Astrocyte of the spinal cord (primary cell): ENCODE measurements at places on chromosomes 12 and 14.

DNA sequence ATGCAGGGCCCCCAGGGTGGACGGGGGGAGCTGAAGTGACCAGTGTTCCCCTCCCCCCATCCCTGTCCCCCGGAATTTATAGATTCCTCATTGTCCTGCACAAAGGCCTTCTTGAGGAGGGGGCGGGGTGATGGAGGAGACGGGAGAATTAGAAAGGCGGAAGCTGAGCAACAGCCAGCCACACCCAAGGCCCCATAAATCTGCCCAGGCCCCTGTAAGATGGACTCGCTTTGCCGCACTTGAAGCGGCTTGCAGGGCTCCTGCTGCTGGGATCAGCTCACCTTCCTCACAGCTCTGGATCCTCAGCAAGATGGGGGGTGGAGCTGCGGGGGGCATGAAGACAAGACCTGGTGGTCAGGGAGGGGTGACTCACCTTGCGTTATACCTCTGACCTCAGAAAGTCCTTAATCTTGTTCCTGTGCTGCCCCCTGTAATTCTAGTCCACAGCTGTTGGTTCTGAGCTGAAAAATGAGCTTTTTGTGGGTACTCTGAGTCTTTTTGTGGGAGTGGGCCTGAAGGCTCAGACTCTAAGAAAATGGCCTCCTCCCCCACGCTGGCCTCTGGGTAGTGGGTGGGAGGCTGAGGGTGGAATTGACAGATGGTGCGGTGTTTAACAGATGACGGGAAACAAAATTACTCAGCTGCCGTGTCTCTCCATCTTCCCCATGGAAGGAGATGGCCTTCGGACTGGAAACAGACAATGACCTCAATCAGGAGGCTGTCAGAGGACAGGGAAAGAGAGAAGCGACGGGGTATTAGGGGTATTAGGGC lies 15.8 kb upstream of the ANKRD33 start:
- no peak for DNase-seq

- no peak for DNase-seq
Measured at GRCh38 chr12:131699434-131699833, 11.5 kb upstream of the SFSWAP start.

GRCh38 chr14:76904740-76905569 lies 78.7 kb downstream of the LRRC74A start:
- peak; percentile 97 for DNase-seq

DNA sequence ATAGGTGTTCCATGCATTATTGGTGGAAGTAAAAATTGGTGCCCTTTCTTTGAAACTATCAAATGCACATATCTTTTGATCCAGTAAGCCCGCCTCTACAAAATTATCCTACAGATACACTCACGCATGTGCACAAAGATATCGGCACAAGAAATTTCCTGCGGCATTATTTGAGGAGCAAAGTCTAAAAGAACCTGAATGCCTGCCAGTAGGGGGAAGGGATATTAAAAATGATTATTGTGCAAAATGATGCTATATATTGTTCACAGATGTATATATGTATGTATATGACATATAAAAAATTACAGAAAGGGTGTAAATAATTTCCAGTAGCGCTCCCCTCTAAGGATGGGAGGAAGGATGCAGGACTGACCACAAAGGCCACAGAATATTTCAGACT lies 24.7 kb upstream of the ADIPOR2 start:
- no peak for DNase-seq

- DNase-seq, result no peak
Measured at GRCh38 chr12:10669533-10669932, 4.3 kb downstream of the STYK1 start.

GRCh38 chr14:24839617-24840203 lies 205.7 kb upstream of the GZMB start:
- no peak for DNase-seq

- no peak for DNase-seq
Measured at GRCh38 chr12:113016796-113017195, 38.5 kb downstream of the OAS2 start.

- DNase-seq, result no peak
Measured at GRCh38 chr14:91945751-91946621, 1.5 kb downstream of the FBLN5 start.

DNA sequence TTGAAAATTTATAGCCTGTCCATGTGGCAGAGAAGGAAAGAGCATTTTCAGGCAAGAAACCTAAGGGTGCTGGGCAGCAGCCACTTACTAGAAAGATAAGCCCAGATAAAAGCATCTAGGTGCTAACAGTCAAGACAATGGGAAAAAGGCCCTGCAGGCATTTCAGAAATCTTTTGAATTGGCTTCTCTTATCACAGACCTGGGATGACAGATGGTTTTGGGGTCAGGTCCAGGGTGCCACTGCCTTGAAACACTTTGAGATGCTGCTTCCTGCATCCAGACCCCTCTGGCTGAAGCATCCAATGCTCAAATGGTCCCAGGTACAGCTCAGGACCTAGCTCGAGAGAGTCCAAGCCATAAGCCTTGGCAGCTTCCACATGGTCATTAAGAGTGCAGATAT lies 466.5 kb downstream of the FSCB start:
- no peak for DNase-seq

GRCh38 chr14:23600322-23600707 lies 21.7 kb upstream of the JPH4 start:
- no peak for DNase-seq
